Endothelial cell (in vitro differentiated cells): ENCODE measurements at places on chromosomes 6 and 20.

DNA sequence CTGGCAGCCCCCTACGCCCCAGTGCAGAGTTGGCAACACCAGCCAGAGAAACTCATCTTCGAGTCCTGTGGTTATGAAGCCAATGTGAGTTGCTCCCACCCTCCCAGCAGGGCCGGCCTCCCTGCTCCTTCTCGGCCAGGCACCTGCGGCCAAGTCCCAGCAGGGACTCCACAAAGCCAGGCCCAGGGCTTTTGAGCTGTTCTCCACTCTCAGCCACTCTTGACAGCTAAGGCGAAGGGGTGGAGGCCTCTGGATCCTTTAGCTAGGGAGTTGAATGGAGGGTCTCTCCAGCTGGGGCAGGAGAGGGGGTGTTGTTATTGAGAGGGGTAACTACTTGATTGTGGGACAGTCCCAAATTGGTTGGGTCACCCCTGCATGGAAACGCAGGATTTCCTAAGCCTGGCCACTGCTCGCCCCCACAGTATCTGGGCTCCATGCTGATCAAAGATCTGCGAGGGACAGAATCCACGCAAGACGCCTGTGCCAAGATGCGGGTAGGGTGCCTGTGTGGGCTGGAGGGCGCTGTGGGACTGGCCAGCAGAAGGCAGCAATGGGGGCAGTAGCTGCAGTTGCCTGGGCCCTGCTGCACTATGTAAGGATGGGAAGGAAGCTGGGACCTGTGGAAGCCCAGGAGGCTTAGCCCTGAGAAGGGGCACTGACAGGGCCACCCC is 58.3 kb downstream of the TCP11 start:
- no peak for DNase-seq

DNA sequence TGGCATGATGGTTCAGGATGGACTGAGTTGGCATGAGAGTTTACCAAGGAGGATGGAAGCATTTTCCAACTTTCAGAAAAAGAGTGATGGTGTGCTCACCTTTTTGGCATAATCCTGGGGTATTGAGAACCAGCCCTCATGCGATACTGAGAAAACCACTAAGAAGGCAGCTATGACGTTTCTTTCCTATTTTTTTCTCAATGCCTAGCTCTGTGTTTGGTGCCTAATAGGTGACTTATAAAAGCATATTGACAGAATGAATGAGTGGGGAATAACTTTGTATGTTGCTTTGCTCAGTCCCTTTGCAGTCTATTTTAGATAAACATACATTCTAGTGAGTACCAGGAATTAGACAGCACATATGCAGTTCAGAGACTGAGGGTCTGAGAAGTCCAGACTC is 816.3 kb downstream of the DHX35 start:
- DNase-seq: no peak

DNA sequence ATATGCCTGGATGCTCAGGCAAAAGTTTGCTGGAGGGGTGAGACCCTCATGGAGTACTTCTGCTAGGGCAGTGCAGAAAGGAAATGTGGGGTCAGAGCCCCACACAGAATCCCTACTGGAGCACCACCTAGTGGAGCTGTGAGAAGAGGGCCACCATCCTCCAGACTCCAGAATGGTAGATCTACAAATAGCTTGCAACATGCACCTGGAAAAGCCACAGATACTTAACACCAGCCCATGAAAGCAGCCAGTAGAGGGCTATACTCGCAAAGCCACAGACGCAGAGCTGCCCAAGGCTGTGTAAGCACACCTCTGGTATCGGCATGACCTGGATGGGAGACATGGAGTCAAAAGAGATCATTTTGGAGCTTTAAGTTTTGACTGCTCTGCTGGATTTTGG is 60.7 kb upstream of the GJE1 start:
- no peak for DNase-seq

- no peak for DNase-seq
These were observed 13.1 kb upstream of the TCP11 start for GRCh38 chr6:35154262-35154661.

DNA sequence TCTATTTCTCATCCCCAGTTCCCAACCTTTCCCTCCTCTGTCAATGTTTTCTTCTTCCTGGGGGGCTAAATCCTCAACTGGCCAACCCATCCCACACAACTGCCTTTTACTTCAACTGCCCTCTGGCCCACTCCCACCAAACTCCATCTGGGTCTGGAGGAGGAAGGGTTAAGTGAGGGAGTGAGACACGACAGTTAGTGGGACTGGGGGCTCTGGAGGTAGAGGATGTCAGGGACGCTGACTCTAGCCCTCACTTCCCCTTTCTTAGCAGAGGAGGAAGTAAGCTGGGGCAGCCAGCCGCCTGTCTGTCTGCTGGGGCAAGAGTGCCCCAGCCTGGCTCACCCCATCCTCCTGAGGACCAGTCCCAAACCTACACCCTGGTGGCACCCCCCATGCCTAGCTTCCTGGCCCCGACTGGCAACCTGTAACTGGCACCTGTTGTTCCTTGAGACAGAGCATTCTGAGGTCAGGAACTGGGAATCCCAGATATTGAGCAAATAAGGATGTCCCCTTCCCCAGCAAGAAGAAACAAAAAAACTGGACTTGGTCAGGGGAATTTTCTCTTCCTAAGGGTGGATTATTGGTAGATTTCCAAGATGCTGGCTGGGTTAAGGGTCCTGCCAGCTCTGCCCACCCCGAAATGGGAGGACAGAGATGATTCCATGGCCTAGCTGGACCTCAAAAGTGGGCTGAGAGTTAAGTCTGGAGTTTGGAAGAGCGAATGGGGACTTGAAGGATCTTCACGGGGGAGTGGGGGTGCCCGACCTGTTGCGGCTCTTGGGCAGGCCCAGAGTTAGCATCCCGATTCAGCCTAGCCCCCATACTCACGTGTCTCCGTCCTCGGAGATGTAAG is 971 bp downstream of the NFKBIE start:
- DNase-seq: peak; percentile 19

GRCh38 chr6:656460-657252 is at the start of gene HUS1B:
TSS of gene HUS1B (minus strand) at chr6:657100. CDS start at chr6:656944, 156 bp downstream.
- DNase-seq: no peak

DNA sequence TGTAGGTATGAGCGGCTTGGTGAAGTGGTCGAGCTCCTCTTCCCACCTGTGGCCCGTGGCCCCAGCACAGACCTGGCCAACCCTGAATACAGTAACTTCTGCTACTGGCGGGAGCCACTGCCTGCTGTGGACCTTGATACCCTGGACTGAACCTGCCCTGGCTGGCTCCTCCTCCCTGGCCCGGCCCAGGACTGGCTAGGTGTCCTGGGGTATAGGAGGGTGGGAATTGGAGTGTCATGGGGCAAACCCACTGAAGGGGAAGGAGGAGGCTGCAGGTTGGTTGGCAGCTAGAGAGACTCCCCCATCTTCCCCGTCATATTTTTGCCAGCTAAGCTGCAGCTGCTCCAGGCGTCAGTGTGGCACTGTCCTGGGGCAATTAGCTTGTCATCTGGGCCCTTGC is 7.9 kb downstream of the EMILIN3 start:
- no peak for DNase-seq

GRCh38 chr6:28586324-28586723 is 60.6 kb downstream of the GPX5 start:
- no peak for DNase-seq

DNA sequence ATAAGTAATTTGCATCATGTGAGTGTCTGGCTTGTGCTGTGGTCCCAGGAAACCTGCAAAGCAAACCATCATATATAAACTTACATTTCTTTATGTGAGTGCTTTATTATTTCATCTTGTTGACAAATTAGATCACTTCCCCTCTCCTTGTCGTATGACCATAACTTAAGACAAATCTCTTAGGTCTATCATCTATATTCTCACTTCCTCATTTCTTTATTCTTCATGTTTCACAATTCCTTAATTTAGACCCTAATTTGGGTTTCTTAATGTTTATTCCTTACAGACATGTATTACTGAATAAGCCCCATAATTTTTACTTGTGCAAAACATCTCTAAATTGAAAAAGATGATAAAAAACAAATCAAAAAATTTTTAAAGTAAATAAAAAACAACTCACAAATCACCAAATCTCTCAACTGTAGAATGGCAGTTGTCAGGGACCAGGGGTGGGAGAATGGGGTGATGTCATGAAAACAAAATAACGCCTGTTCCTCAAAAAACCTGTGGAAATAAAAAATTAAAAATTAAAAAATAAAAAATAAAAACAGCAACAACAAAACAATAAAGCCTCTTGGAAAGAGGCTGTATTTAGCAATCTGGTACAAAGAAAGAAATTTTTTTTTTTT is 49.5 kb upstream of the FBXO30 start:
- no peak for DNase-seq

DNA sequence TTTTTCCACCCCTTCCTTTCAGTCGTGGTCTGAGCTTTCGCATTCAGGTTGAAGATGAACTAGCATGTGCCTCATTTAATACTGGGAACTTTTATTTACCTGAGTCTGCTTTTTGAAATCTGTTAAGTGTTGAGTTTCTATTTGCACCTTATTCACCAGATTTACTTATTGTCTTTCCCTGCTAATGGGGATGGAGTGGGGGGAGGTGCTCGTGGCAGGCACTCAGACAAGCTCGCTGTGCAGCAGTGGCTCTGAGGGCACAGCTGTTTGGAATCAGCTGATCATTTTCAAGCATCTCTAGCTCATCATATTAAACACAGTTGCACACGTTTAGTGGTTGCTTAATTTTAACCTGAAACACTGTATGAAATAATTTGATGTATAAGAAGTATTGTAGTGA is 35.6 kb downstream of the UTRN start:
- no peak for DNase-seq

GRCh38 chr6:110537208-110538123 is 61.1 kb upstream of the SLC22A16 start:
- no peak for DNase-seq

DNA sequence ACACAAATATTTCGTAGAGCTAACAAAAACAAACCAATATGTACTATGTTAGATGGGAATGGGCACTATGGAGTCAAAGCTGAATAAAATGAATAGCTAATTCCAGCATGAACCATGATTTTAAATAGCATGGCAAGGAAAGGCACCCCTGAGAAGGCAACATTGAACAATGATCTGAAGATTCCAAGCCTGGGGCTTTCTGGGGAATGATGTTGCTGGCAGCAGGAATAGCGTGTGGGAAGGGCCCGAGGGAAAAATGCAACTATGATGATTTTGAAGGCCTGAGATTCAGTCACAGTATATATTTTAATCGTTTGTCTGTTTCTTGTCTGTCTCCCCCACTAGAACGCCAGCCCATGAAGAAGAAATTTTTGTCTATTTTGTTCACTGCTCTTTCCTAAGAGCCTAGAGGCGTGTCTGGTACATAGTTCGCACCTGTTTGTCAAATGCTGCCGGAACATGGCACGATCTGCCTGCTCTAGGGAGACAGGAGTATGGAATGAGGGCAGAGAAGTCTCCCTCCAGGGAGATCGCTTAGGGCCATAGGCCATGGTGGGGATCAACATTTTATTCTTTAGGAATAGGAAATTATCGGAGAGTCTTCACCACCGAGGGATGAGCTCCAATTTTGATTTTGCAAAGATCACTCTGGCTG is 84.8 kb upstream of the EYA2 start:
- DNase-seq: no peak
